Lower lobe of right lung (tissue), 2 donors: ENCODE measurements at places on chromosomes 5 and 9. TPM values are rescaled to one million over a fixed set of nuclear protein-coding genes. Genes with fewer than 3 reads are reported as not detected.

DNA sequence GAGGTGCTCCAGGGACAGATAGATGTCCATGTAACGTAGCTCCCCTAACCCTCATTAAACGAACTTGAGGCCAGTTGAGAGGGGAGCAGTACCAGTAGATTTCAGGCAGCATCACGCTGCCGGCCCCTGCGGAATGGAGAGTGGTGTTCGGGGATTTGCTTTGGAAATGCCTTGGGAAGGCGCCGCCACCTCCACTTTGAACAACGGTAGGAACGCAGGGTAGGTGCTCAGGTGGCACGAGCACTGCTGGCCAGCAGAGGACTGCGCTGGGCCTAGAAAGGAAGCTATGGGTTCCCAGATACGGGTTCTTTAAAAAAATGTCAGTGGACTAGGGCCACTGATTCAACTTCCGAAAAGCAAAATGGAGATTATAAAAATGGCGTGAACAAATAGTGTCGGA is 271.8 kb downstream of the FANCC start:
- peaks cover 44% of the 10 kb centered on the region for H3K4me1 ChIP-seq
- no peaks in the 10 kb centered on the region for H3K27me3 ChIP-seq
- DNase-seq = no peak
- H3K4me3 ChIP-seq = no peak overlapping the region

DNA sequence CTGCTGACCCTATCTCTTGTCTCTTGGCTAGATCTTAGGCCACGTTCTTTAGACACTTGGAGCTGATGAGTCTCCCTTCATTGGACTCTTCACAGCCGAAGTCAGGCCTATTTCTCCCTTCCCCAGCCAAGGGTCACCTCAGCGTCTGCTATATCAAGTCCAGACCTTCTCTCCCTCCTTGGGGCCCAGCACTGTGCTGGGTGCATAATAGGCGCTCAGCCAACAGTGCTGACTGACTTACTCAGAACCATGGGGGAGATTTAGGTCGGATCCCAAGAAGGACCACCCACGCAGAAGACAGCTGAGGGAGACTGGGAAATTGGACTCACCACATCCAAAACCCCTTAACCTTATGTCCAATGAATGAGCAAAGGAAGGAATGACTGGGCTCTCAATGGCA is 5.6 kb upstream of the AMBP start:
- peaks cover 26% of the 10 kb centered on the region for H3K4me1 ChIP-seq
- DNase-seq = no peak
- H3K27ac ChIP-seq = no peak overlapping the region
- H3K27me3 ChIP-seq = no peaks in the 10 kb centered on the region
- no peak overlapping the region for H3K4me3 ChIP-seq

GRCh38 chr9:137302118-137302448 is at the start of gene NRARP:
Gene NRARP, minus strand, starts transcription at chr9:137302271. Its CDS starts 343 bp downstream, at chr9:137301928.
- H3K4me3 ChIP-seq = peak within 1 kb of the TSS; percentile 63
- peak within 1 kb of the TSS; percentile 77 for H3K27ac ChIP-seq
- peaks cover 41% of the 10 kb centered on the region for H3K27me3 ChIP-seq
- H3K4me1 ChIP-seq = peaks cover 69% of the 10 kb centered on the region
- peak; percentile 94 for DNase-seq
- H3K36me3 ChIP-seq = no peaks in the 10 kb centered on the region

DNA sequence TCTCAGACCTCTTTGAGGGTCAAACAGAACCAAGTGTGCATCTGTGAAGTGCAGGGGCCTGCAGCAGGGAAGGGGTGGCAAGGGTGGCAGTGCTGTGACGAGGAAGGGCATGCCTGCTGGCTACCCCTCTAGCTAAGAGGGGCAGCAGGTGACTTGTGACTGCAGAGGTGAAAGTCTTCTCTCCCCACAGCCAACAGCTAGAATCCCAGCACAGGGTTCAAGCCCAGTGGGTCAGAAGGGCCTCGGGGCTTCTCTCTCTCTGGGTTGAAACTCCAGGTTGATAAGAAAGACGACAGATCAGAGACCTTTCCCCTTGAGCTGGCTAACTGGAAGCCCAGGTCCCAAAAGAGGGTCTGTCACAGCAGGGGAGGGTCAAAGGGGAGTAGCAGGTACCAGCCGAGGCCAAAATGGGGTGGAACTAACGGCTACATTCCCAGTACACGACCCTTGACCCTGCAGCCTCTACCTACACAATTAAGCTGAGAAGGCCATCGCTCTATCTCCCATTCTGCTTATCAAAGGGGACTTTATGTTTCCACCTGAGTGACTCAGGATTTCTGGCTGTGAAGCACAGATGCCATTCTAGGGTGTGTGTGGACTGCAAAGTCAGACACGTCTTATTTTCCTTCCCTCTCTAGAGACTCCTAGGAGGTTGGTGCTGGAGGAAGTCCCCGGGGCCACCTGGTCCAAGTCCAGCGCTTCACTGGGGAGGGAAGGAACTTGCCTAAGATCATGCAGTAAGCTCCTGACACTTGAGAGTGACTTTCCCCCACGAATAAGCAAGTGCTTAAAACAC is 14.6 kb downstream of the ANKS6 start:
- peak; percentile 73 for DNase-seq
- H3K36me3 ChIP-seq = peaks cover 10% of the 10 kb centered on the region

DNA sequence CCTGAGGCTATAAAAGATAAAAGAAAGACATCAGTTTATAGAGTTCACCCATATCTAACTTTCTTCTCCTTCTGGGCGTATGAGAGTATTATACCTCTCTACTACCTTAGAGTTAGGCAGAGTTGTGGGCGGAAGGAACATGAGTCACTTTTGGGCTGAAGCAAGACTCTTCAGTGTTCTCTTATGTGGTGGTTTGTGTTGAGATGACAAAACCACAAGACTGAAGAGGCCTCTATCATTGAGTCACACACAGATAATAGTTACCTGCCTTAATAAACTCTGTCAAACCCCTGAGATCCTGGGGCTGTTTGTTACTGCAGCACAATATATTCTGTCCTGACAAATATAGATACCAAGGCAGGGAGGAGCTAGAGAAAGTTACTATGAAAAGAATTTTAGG is 184.2 kb downstream of the EFNA5 start:
- H3K27ac ChIP-seq = no peak overlapping the region
- no peaks in the 10 kb centered on the region for H3K4me1 ChIP-seq
- H3K27me3 ChIP-seq = no peaks in the 10 kb centered on the region

DNA sequence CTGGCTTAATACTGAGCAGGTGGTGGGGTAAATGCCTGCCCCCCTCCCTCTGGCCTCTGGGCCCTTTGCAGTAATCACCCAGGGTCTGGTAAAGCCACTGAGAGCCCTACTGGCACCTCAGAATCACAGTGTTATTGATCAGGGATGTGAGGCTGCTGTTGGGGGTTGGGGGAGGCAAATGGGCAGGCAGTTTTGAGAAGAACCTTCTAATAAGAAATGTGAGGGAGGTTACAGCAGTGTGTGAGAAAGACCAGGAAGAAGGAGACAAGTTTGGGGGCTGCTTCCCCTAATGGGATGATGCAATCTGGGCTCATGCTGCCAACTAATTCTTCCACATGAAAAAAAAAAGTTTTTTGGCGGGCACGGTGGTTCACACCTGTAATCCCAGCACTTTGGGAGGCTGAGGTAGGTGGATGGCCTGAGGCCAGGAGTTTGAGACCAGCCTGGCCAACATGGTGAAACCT is 3.1 kb upstream of the B4GALT7 start:
- no peaks in the 10 kb centered on the region for H3K27me3 ChIP-seq
- no peak overlapping the region for H3K4me3 ChIP-seq
- no peak for DNase-seq
- peaks cover 38% of the 10 kb centered on the region for H3K36me3 ChIP-seq

DNA sequence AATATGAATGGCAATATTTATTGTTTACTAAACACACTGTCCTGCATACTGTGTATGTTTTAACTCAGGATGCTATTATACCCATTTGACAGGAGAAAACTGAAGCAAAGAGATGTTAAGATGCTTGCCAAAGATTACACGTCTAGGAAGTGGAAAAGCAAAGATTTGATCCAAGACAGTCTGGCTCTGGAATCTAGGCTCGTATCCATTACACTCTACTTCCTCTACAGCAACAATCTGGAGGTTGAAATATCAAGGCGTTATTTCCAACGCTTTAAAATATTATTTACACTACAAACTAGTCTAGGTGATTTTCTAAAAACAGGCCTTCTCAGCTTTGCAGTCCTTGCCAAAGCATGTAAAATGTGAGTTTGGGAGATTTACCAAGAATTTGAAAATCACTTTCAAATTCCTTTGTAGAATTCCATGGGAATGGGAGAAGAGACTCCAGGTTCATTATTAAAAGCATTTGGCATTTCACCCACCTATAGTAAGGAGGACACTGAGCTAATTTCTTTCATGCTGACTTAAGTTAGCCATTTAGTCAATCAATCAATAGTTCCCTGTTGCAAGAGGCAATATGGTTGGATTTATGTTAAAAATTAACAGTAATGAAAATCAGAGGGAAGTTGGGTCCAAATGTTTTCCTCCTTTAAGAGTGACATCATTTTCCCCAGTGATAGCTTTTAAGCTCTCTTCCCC is 356.3 kb upstream of the SMARCA2 start:
- no peaks in the 10 kb centered on the region for H3K4me1 ChIP-seq
- H3K36me3 ChIP-seq = no peaks in the 10 kb centered on the region
- DNase-seq = no peak
- H3K27me3 ChIP-seq = no peaks in the 10 kb centered on the region
- no peak overlapping the region for H3K4me3 ChIP-seq
- H3K27ac ChIP-seq = no peak overlapping the region

- H3K4me1 ChIP-seq = peaks cover 5% of the 10 kb centered on the region
- H3K36me3 ChIP-seq = peaks cover 87% of the 10 kb centered on the region
- no peak overlapping the region for H3K4me3 ChIP-seq
Measured at GRCh38 chr5:1320436-1321344, 24.2 kb downstream of the CLPTM1L start.

DNA sequence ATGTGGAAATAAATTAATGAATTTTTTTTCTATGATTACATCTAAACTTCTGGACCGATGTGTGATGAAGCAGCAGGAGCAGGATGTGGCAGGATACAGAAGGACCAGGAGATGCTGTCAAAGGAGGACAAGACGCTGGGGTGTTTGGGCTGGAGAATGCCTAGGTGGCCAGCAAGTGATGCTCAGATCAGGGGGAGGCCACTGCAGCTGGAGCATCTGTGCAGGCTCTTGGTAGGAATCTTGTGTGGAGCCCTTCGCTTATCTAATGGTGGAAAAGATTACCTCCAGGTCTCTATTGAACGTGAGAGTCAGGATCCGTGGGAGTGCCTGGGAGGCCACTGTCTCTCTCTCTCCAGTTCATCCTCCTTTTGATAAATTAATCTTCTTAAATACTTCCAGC is 79.8 kb downstream of the MRPL36 start:
- no peaks in the 10 kb centered on the region for H3K4me1 ChIP-seq
- H3K36me3 ChIP-seq = no peaks in the 10 kb centered on the region
- no peak overlapping the region for H3K4me3 ChIP-seq
- H3K27me3 ChIP-seq = peaks cover 11% of the 10 kb centered on the region

GRCh38 chr9:86667307-86667706 is 280.0 kb downstream of the GAS1 start:
- no peaks in the 10 kb centered on the region for H3K4me1 ChIP-seq
- DNase-seq = no peak
- no peak overlapping the region for H3K4me3 ChIP-seq
- no peaks in the 10 kb centered on the region for H3K36me3 ChIP-seq

GRCh38 chr9:3138231-3139229 is 294.6 kb upstream of the PUM3 start:
- no peaks in the 10 kb centered on the region for H3K27me3 ChIP-seq
- no peak overlapping the region for H3K4me3 ChIP-seq
- DNase-seq = no peak
- no peak overlapping the region for H3K27ac ChIP-seq
- H3K4me1 ChIP-seq = no peaks in the 10 kb centered on the region

- no peak overlapping the region for H3K27ac ChIP-seq
- no peak for DNase-seq
- H3K36me3 ChIP-seq = no peaks in the 10 kb centered on the region
- no peaks in the 10 kb centered on the region for H3K27me3 ChIP-seq
- H3K4me3 ChIP-seq = no peak overlapping the region
Measured at GRCh38 chr9:121860744-121861143, 209.3 kb downstream of the DAB2IP start.

DNA sequence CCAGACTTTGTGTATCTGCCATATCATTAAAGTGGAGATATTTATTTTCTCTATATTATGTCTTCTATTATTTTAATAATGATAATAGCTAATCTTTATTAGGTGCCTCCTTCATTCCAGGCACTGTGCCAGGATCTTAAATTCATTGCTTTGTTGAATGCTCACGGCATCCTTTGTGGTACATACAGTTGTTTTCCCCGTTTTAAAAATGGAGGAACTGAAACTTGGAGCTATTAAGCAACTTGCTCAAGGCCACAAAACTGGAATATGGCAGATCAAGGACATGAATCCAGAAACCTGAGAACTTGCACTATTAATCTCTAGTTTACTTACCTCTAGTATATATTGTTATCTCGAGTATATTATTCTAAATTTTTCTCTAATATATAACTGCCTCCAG is 41.5 kb upstream of the PPP3R2 start:
- H3K4me1 ChIP-seq = no peaks in the 10 kb centered on the region
- DNase-seq = no peak
- H3K27me3 ChIP-seq = no peaks in the 10 kb centered on the region
- no peak overlapping the region for H3K4me3 ChIP-seq
- no peaks in the 10 kb centered on the region for H3K36me3 ChIP-seq
- no peak overlapping the region for H3K27ac ChIP-seq

DNA sequence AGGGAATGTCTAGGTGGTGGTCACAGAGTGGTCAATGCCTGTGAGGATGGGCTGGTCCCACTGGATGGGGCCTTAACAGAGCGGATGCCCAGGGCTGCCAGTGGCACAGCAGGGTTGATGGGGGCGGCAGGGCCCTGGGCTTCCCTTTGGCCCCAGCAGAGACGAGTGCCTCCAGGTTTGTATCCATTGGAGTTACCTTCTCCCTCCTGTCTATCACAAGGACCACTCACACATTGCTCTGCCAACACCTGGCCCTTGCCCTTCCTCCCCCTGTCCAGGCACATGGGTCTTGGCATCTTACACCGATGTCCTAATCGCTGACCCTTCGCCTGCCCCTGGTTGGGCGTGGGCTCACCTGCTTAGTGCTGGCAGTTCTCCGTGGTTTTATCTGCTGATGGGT is 26.2 kb upstream of the IRX4 start:
- no peaks in the 10 kb centered on the region for H3K4me1 ChIP-seq
- no peak overlapping the region for H3K4me3 ChIP-seq
- H3K27ac ChIP-seq = no peak overlapping the region
- H3K27me3 ChIP-seq = no peaks in the 10 kb centered on the region
- no peaks in the 10 kb centered on the region for H3K36me3 ChIP-seq

DOCK8 gene
- total RNA-seq = 112 TPM

PTPN3 gene
- 13.4 TPM for total RNA-seq

PDCD1LG2 gene
- total RNA-seq = 9.0 TPM

HEXB gene
- total RNA-seq = 355 TPM

PCDHA4 gene
- 0.59 TPM for total RNA-seq

INSL4 gene
- total RNA-seq = not detected

BTNL8 gene
- 5.3 TPM for total RNA-seq

KIF20A gene
- 1.2 TPM for total RNA-seq
